Effector memory CD4-positive, alpha-beta T cell (primary cell): ENCODE measurements at places on chromosomes 7 and 10.

DNA sequence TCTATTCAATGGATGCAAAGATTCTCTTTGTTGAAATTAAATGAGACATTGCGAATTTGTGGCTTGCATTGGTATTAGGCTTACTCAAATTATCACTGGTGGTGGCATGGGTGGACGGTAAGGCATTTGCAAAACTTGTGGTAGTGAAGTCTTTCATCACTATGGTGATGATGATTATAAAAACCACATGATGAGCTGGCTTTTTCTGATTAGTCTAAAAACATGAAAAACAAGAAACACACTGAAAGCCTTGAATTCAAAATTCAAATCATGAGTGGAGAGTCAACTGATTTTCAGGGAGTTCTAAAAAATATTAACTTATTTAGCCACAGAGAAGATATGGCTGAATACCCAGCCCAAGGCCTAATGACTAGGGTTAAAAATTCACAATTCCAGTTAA lies 99.8 kb upstream of the HGF start:
- DNase-seq, result no peak

DNA sequence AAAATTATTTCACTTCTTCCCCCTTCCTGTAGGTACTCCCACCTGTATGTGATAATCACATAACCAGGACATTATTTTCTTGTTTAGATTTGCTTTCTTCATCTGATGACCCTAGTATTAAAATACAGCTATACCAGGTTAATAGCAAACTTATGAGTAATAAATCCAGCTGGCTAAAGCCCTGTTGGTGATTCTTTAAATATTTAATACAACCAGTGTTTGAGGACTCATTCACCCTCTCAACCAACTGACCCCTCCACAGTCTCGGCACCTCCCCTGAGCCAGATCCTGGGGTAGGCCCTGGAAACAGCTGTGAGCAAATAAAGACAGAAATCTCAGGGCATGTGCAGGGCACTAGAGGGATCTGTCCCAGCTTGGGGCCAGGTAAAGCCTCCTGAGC lies 58.5 kb downstream of the BLNK start:
- DNase-seq, result no peak

GRCh38 chr10:123013456-123014419 lies 4.9 kb downstream of the ACADSB start:
- DNase-seq, result no peak

GRCh38 chr10:100518761-100519241 lies 860 bp downstream of the SEC31B start:
- DNase-seq, result peak; percentile 21

GRCh38 chr7:93921607-93922566 lies at the start of gene GNG11:
Gene GNG11, plus strand, starts transcription at chr7:93921735. Its CDS starts 403 bp downstream, at chr7:93922138.
- DNase-seq, result no peak

- no peak for DNase-seq
Measured at GRCh38 chr7:138834583-138834982, 36.6 kb upstream of the ATP6V0A4 start.

GRCh38 chr10:101053516-101053915 lies 8.3 kb upstream of the KAZALD1 start:
- DNase-seq, result no peak

- DNase-seq, result no peak
Measured at GRCh38 chr10:5297466-5297865, 67.3 kb upstream of the UCN3 start.

DNA sequence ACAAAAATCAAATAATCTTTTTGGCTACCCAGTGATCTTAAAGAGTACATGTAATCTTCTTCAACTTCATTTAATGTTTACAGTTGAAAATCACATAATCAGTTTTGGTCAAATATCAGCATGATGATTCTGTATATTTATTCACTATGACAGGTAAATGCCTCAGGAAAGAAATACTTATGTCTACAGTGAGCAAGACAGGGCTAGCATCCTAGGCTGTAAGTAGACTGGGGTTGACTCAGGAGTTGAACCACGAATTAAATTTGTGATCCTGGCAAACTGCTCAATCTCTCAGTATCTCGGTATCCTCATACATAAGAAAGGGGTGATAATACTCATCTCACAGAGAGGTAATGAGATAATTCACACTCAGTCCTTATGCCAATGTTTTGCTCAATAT lies 71.8 kb downstream of the SEMA3D start:
- no peak for DNase-seq

GRCh38 chr7:102046373-102047117 lies 229.1 kb downstream of the CUX1 start:
- DNase-seq, result no peak

DNA sequence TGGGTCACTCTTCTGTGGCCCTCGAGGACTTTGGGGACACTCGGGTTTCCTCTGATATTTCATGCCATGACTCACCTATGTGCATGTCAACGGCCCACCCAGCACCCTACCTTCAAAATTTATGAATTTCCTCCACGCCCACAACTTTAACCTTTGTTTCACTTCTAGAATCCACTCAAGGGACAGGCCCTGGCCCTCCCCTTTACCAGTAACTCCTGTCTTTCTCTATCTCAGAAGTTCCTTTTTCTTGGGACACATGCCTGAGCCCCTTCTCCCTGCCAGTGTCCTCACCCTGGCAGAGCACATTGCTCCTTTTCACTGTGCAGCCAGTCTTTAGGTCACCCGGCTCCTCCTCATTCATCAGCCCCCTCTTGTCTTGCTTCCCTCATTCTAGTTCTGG lies 282.5 kb upstream of the KLF6 start:
- no peak for DNase-seq

GRCh38 chr10:101216207-101217043 lies 12.8 kb downstream of the LBX1 start:
- no peak for DNase-seq

DNA sequence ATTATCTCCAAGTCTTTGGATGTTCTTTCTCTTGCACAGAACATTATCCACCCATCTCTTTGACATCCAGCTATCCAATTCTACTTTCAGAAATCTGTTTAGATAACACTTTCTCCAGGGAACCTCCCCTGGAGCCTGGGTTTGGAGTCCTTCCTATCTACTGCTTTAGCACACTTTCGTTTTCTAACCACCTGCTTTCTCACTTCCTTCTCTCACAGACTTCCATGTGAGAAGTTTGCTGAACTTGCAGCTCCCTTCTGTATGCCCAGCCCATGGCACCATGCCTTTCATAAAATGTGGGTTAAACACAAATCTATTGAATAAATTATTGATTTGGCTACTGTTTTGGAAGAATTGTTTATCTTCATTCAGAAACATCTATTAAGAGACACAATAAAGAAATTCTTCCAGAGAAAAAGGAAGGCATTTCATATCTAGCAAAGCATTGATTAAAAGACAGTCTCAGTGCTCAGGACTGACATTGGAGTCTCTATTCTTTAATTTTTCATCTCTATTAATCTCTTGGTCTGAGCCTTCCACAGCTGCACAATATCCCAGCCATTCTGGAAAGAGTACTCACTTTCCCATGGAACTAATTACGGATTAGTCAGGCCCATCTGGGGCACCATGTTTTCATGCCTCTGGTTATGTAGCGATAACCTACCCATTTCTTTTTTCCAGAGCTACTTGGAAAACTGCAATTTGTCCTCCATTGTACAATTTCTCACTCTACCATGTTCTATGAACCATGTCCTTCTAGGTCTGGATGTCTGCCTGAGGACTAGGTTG lies 1077.3 kb downstream of the SORCS3 start:
- DNase-seq, result no peak

GRCh38 chr7:29265208-29265923 lies 70.8 kb downstream of the CHN2 start:
- DNase-seq, result no peak

GRCh38 chr10:74439213-74439612 lies 288.2 kb downstream of the ADK start:
- no peak for DNase-seq

DNA sequence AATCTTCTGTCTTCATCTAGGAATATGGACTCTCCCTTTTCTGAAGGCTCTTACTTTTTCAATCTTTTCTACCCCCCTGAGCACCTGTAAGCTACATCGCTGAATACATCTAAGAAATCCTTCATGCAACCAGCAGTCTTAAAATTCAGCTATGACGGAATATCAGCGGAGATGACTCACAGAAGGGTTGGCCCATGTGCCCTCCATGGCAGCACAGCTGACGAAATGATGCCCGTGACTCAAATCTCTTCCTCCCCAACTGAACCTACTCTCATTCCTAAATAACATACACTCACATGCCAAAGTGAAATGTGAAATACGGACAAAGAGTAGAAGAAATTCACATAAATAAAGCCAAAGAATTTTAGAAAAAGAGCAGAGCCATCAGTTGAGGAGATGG lies 30.3 kb upstream of the NCAPG2 start:
- DNase-seq, result no peak

DNA sequence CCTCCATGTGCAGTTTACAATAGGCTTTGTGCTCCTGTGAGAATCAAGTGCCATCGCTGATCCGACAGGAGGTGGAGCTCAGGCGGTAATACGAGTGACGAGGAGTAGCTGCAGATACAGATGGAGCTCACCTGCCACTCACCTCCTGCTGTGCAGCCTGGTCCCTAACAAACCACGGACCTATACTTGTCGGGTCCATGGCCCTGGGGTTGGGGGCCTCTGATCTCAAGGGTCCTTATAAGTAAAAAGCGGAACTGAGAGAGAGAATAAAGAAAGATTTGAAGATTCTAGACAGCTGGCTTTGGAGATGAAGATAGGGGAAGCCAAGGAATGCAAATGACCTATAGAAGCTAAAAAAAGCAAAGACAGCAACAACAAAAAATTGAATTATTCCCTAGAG lies 130.6 kb downstream of the PLXDC2 start:
- no peak for DNase-seq

GRCh38 chr7:135918134-135918533 lies 59.0 kb downstream of the MTPN start:
- DNase-seq, result no peak

GRCh38 chr7:73986158-73986631 lies 41.8 kb upstream of the ELN start:
- DNase-seq, result no peak

DNA sequence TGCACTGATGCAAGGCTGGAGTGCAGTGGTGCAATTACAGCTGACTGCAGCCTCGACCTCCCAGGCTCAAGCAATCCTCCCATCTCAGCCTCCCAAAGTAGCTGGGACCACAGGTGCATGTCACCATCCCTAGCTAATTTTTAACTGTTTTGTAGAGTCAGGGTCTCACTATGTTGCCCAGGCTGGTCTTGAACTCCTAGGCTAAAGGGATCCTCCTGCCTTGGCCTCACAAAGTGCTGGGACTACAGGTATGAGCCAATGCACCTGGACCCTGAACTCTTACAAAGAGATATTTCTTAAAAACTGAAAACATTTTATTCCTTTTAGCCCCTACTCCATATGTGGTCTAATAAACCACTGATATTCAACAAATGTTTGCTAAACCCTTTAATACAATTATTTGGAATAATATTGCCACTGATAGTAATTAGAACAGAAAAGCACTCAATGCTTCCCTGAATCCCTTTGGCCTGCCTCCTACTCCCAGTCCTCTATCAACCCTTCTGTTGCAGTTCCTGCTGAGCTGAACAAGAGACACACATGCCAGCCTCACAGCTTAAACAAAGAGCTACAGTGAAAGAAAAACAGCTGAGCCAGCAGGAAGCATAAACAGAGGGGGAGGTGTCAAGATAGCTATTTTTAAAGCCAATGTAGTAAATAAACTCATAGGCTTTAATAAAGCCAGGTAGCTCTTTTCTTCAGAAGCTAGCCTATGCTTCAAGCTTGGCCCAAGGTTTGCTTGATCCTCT lies 7.0 kb upstream of the GNAI1 start:
- no peak for DNase-seq

DNA sequence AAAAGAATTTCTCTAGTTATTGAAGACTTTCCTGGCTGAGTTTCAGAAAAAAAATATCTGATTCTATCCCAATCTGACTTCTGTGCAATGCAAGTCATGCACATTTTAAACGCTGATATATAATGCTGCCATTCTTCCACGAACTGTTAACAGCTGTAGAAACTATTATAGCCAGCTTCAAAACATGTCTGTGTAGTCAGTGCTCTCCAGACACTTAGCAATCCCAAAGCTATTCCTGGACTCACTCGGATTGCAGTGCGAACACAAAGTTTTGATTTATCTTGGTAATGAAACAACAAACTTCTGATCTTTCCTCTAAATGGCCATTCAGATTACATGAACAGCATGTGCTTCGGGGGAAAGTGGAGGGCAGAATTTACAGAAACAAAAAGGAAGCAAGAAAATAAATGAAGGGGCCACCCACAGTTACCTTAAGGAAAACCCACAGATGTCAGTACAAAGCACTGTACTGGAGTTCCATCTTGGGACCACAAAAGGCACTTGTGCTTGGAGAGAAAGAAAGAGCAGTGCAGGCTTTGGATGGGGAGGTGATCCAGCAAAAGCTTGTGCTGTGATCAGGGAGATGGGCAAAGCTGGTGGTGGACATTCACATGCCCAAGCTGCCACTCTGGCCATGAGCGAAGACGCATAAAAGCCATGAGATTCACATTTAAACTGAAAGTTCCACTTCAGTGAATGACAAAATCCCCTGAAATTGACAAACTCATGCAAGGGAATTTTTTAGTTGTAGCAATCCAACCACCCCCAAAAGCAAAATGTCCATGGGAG lies 32.1 kb upstream of the ADO start:
- no peak for DNase-seq

GRCh38 chr10:22218448-22218847 lies 633 bp upstream of the EBLN1 start:
- no peak for DNase-seq

DNA sequence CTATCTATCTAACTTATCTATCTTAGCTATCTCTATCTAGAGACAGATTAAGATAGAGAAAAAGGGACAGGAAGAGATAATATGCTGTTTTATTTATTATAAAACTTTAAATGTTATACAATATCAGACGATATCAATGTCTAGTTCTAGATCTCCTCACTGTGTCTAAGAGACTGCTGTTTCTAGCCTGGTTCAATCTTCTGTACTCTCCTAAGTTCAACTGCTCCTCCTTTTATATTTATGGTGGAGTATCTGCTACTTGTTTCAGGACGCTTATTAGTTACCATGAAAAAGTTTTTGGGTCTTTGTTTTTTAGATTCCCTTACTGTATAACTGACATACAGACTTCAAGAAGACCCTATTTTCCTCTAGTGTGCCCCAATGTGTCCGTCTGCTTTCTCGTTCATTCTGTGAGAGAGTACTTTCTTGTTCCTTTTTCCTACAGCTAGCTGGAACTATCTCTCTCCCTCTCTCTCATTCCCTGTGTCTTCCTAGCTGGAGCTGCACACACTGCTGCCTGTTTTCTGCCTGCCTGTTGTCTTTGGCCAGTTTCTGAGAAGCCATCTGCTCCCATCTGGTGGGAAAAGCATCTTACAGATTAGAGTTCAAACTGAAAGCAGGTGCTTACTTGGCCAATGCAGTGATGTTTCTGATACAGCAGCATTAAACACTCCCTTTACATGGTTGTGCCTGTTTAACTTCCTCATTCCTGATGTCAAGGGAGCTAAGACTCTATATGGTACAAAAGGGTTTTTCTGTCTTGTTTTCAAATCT lies 49.4 kb upstream of the ARL4A start:
- no peak for DNase-seq

- DNase-seq, result no peak
Measured at GRCh38 chr7:3082831-3083230, 39.2 kb upstream of the CARD11 start.

GRCh38 chr7:107538001-107538400 lies 25.7 kb downstream of the COG5 start:
- DNase-seq, result no peak
